AG10803 (cell line): ENCODE measurements at places on chromosomes 6 and 20.

DNA sequence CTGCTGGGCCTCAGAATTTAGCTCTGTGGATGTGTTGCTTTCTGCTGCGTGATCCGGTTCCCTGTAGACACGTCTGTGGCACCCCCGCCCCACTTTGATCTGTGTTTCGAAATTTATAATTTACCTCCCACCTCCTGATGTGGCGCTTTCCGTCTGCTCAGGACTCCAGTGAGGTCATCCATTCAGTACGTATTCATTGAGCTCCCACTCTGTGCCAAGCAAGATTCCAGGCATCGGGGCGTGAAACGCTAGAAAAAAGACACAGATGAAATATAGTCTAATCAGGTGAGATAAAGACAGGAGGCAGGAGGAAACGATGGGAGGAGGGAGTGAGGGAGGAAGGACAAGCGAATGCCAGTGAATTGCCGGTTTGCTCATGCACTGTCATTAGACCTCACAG lies 431.9 kb upstream of the SULF2 start:
- DNase-seq, result no peak

GRCh38 chr6:85127168-85127498 lies 322.8 kb upstream of the NT5E start:
- no peak for DNase-seq

- peak; percentile 86 for DNase-seq
Measured at GRCh38 chr6:157316871-157317814, 6.2 kb downstream of the TMEM242 start.

GRCh38 chr20:25364180-25364788 lies 26.4 kb downstream of the ABHD12 start:
- no peak for DNase-seq

DNA sequence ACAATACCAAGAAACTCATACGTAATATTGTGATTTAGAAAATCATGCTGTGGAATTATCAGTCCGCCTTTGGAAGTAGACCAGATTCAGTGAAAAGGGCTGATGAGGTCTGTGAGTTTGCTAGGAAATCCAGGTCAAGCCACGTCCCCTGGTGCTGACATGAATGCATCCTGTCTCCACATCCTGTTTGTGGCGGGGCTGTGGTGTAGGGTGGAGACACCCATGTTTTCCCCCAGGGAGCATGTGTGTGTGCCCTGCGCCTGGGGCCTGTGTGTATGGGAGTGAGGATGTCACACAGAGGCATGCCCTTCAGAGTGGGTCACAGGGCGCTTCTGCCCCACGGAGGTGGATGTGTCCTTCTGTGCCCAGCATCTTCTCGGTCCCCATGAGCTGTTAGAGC lies 109.1 kb downstream of the SASH1 start:
- DNase-seq, result no peak

- no peak for DNase-seq
Measured at GRCh38 chr6:141208101-141208500, 924.6 kb upstream of the GJE1 start.

DNA sequence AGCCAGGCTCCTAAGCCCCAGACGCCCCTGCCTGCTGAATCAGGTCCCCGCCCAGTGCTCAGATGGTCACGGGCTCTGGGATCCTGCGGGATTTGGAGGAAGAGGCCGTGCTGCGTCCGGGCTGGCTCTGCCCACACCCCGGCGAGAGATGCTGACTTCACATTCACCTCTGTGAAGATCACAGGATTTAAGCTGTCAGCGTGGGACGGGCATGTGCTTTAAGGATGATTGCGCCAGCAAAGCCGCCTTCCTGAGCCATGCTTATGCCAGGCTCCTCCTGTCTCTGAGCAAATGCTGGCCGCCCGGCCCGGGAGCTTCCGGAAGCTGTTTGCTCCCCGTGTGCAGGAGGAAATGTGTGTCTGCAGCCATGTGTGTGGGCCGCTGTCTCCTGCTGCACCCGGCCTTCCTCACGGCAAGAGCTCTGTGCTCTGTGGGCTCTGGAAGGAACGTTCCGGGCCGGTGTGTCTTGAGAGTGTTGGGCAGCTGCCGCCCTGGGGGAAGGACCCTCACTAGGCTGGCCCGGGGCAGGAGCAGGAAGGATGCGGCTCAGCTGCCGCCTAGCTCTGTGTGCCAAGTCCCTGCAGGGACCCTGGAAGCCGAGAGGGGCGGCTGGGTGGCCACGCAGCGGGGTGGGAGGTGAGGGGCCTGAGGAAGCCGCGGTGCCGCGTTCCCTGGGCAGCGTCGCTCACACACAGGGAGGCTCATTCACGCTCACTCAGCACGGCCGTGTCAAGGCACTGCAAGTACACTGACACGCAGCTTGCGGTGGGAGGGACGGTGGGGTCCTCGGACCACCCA lies 19.0 kb upstream of the BHLHE23 start:
- peak; percentile 52 for DNase-seq

DNA sequence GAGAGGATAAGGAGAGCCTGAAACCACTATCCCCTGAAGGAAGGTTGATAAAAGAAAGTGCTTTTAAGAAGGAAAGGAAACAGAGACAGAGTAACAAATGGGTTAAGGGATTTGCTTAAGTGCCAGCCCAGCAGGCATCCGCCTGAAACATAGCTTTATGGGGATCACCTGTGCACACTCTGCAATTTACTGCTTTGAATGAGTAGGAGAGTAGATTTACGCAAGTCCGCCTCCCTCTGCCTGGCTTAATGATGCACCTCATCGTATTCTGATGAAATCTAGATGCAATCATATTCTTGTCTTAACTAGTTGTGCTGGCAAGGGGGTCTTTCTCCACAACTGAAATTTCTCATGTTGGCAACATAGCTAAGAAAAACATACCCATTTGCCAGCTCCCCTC lies 101.1 kb upstream of the ID4 start:
- DNase-seq, result no peak

DNA sequence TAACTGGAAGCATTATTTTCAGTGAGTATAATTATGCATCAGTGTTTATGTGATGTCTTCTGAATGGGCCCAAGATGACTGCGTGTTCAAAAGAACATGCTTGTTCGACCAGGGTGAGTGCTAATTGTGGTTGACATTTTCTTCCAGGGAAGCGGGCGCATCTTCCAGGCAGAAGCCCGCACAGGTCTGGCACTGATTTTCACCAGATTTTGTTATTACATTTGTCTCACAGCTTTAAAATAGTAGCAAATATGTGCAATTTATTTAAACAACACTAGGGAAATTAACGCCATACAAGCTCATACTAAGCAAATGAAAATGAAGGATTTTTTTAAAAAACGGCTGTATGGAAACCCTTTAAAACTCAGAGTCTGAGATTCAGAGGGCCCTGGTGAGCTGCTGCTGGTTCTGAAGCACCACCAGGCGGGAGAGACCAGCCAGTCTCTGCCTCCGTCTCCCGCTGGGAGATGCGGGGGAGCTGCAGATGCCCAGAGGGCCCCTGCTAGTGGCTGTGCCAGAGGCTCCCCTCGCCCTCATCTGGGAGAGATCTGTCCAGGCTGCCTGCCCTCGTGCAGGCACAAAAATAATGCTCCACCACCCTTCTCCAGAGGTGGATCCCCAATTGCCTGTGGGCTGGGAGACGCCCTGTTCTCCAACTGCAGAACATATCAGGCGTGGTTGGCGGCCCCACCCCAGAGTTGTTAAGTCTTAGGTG lies 297.0 kb downstream of the TAF4 start:
- no peak for DNase-seq

DNA sequence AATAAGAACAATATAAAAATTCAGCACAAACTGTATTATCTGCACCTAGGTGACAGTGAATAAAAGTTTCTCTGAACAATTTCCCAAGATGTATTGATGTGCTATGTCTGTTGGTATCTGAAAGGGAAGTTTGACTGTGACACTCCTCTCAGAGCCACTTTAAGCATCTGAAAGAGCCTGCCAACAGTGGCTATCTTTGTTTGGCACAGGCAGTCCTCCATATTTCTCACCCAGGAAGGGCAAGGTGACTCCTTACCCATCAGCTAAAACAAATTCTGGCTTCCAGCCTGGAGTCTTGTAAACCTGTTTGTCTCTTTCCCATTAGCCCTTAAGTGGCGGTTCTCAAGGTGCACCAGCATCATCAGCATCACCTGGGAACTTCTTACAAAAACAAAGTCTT lies 122.4 kb upstream of the VGLL2 start:
- DNase-seq, result no peak

DNA sequence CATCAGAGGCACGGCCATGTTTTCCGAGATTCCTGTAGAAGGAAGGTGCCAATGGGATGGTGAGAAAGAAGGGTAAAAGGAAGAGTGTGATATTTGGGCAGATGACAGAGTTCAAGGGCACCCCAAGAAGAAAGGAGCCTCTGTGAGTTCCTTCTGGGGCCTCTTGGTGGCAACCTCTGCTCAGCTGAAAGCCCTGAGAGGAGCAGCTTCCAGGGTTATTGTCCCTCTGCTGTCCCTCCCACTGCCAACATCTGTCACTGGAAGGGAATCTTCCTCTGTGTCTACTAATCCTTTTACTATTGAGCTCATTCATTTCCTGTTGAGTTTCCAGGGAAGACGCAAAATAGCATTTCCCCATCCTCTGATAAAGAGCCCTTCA lies 40.0 kb upstream of the KCNK16 start:
- peak; percentile 56 for DNase-seq

- no peak for DNase-seq
Measured at GRCh38 chr6:37280162-37280887, 22.4 kb upstream of the TMEM217 start.

DNA sequence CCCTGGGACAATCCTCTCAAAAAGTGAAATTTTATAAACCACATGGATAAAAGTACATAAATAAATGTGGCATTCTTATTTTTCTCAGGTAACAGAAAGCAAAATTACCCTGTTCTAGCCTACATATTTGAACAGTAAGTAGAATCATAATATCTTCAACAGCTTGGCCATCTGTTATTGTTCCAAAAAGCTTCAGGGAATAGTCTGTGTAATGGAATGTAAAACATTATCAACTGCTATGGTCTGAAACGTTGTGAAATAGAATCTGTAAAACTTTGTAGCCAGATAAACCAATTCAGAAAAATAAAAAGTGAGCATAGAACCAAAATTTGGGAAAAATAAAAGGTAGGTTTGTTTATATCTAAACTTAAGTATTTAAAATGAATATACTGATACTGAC lies 114.7 kb downstream of the THEMIS start:
- peak; percentile 42 for DNase-seq

DNA sequence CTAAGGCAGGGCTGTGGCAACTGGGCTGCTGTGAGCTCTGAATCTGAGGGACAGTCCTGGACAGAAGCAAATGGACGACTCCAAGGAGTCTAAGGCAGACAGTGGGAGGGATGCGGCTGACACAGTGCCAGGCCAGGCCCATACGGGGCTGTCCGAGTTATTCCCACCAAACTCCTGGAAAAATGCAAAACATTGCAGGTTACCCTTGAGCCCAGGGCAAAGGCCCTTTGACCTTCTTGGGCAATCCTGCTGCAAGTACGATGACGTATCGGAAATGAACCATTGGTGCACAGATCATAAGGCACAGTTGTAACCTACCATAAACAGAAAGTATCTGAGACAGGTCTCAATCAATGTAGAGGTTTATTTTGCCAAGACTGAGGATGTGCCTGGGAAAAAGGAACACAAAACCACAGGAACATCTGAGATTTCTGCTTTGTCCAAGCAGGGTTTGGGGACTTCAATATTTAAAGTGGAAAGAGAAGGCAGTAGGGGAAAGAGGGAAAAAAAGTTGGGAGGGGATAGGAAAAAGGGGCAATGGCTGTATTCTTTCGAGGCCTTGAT lies 118.9 kb downstream of the DACT2 start:
- DNase-seq, result no peak

GRCh38 chr6:16136621-16137450 lies 8.0 kb downstream of the MYLIP start:
- DNase-seq, result peak; percentile 86

- DNase-seq, result peak; percentile 74
Measured at GRCh38 chr6:73942592-73943186, 246.7 kb downstream of the CD109 start.

- DNase-seq, result no peak
Measured at GRCh38 chr6:10397756-10398445, 17.0 kb downstream of the TFAP2A start.

DNA sequence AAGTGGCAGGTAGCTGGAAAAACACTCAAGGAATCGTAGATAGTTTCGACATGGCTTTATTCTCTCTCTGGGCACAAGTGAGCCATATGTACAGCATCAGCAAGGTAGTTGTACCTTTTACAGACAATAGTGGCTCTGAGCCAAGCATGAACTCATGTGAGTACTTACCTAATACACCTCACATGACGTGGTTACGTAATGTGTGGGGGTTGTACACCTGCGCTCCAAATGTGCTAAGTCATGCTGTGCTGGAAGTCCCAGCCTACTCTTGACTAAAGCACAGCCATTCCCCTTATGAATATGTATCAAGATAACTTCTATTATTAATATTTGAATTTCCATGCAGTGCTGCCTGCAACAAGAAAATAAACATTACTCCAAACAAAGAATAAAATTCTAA lies 78.8 kb upstream of the HMGN3 start:
- DNase-seq, result no peak

DNA sequence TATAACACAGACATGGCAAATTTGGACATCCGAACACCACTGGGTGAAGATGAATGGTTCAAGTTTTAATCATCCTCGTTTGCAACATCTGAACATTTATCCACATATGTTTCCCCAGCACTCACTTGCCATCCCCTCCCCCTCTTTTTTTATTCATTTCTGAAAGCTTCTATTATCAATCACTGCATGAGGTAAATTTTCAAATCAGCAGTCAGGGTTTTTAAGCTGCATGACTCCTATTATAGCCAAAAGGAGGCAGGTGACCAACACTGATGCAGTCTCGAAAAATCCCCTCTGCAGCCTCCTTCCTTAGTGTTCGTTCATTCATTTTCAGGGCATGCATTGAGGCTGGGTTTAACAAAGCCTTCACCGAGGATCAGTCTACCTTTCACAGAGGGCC lies 530.8 kb upstream of the JARID2 start:
- no peak for DNase-seq

GRCh38 chr6:140850438-140850837 lies 1282.3 kb upstream of the GJE1 start:
- DNase-seq, result peak; percentile 26

DNA sequence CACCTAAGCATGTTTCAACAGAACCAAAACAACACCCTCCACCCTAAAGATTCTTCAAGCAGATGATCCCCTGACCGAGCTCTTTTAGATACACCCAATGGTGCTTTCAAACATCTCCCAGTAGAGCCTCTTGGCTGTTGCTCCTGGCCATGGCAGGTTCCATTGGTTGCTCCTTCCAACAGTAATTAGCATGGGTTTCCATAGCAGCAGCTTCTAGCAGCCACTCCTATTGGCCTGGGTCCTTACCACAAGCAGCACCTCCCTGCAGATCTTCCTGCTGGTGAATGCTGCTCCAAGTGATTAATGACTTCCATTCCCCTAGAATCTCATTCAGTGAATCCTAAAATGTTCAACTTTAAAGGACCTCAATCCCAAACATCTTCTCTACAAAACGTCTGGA lies 13.9 kb downstream of the CCN2 start:
- peak; percentile 80 for DNase-seq

DNA sequence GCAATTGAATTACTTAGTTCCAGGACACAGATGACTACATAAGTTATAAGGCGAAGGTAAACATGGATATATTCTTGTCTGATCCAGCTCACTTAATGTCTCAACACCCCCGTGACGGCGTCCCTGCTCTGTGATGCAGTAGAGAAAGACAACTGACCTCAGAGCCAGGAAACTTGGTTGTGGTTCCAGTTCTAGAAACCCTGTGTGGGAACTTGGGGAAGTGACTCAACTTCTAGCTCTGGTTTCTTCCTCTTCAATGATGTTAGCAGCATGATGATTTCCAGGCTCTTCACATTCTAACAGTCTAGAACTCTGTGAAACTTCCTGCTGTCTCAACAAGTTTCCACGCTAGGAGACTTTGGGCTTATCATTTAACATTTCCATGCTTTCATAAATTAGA lies 18.4 kb downstream of the LAMA4 start:
- peak; percentile 66 for DNase-seq
